ENCODE measurements at places on chromosomes 2 and 18.

GRCh38 chr18:63518178-63519012 lies 23.8 kb upstream of the SERPINB12 start:
- no peak for DNase-seq

DNA sequence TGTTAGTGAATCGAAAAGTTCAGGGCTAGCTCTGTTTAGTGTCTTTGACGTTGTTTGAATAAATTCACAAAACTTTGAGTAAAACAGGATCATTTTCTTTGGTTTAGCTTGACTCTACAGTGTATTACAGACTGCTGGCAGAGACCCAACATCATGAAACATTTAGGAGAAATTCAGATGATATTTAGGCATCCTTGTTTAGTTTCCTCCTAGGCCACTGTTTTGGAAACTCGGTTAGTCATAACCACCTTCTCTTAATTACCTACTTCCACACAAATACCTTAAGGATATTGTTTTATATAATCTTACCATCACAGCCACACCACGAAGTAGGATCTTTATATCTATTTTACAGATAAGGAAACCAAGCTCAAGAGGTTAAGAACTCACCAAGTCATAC lies 7.8 kb downstream of the LIMS1 start:
- no peak for DNase-seq

DNA sequence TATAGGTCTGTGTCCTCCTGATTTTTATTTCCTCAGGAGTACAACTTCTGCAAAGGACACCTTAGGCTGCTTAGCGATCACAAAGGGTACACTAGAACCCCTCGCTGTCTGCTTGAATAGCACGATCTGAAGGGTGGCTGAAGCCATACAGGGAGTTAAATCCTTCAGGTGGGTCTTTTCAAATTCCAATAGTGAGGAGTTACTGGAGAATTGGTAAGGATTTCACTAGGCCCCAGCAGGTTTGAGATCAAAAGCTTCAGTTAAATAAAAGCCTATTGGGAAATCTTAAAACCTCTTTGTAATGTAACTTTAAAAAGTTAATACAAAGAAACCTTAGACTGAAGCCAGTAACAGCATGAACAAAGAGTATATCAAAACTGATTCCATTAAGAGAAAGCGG lies 613.1 kb downstream of the ZEB2 start:
- DNase-seq: no peak

DNA sequence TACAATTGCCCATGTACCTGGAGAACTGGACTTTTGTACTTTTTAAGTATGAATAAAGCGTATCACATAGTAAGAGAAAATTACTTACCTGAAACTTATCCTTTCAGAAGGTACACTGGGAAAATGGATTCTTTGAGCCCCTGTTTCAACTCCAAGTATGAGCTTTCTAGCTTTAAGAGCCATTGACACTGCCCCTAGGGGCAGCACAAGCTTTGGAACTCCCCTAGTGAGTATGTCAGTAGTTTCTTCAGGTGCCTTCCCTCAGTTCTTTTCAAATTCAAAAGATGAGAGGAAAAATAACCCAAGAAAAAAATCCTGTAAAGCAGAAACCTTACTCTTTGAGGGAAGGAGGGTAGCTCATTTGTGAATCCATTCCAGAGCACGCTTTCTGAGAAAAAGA lies 124.1 kb downstream of the MEMO1 start:
- DNase-seq: no peak

- DNase-seq: no peak
Measured at GRCh38 chr2:211829725-211830124, 708.9 kb downstream of the ERBB4 start.

Data from epithelial cell of prostate (primary cell).